ENCODE measurements at places on chromosomes 2 and 18. TPM values are rescaled to one million over a fixed set of nuclear protein-coding genes. Genes with fewer than 3 reads are reported as not detected.

Gene ANKRD44
- 3.1 TPM for total RNA-seq

Gene UGT1A6
- total RNA-seq, result 0.52 TPM

Gene GKN1
- 1.7 TPM for total RNA-seq

- H3K36me3 ChIP-seq, result no peaks in the 10 kb centered on the region
- H3K4me1 ChIP-seq, result peaks cover 21% of the 10 kb centered on the region
- peak overlapping the region; percentile 89 for H3K27ac ChIP-seq
- DNase-seq, result no peak
Measured at GRCh38 chr18:59008302-59008974, 131.2 kb upstream of the SEC11C start.

GRCh38 chr2:45669032-45669486, 17.6 kb downstream of the PRKCE start:
- peaks cover 27% of the 10 kb centered on the region for H3K4me1 ChIP-seq
- peaks cover 8% of the 10 kb centered on the region for H3K36me3 ChIP-seq
- no peak for DNase-seq
- no peaks in the 10 kb centered on the region for H3K27me3 ChIP-seq

Gene HAAO
- total RNA-seq, result 9.4 TPM

Gene SGPP2
- total RNA-seq, result 22.4 TPM

Data from type B pancreatic cell (in vitro differentiated cells).